ENCODE measurements at places on chromosomes 4 and X.

DNA sequence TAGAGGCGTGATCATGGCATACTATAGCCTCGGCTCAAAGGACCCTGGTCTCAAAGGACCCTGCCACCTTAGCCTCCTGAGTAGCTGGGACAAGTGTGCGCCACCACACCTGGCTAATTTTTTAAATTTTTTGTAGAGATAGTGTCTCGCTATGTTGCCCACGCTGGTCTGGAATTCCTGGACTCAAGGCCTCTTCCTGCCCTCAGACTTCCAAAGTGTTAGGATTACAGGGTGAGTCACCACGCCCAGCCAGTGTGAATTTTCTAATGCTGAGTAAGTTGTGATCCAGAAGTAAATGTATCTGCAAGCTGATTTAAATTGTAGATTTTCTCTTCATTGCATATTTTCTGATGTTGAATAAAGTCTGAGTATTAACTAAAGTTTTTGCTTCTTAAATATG lies 2.6 kb upstream of the ZNF674 start:
- no peak for DNase-seq

DNA sequence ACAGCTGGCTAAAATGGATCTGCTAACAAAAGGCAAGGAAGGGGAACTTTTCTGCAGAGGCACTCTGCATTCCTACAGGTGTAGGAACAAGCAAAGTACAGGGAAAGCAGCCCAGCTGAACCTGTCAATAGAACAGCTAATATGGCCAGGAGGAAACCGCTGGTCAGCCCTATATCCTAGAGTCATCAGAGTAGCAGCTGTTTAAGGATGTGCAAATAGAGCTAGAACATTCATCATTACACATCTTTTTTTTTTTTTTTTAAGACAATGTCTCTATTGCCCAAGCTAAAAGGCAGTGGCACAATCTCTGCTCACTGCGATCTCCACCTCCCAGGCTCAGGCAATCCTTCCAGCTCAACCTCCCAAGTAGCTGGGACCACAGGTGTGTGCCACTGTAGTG lies 163.0 kb downstream of the BTC start:
- no peak for DNase-seq

GRCh38 chr4:112593438-112594133 lies 43.1 kb downstream of the ZGRF1 start:
- DNase-seq = no peak

DNA sequence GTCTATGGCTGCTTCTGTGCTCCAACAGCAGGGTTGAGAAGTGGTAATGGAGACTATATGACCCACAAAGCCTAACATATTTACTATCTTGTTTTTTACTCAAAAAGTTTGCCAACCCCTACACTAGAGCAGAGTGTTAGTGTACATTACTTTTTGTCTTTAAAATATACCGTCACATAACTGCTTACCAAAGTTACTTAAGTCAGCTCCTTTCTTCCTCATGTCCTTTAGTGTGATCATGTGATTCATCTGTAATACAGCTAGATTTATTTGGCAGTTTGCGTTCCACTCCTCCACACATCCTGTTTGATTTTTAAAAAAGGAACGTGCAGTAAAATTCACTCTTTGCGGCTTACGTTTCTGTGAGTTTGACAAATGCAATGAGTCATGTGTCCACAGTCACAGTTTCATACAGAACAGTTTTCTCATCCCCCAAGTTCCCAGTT lies 162.4 kb upstream of the GPRIN3 start:
- no peak for DNase-seq

GRCh38 chrX:9794495-9794894 lies 8.3 kb downstream of the SHROOM2 start:
- DNase-seq = no peak

GRCh38 chrX:50202539-50202938 lies 1.7 kb upstream of the AKAP4 start:
- no peak for DNase-seq

GRCh38 chr4:138542191-138542776 lies 300.1 kb upstream of the SLC7A11 start:
- no peak for DNase-seq

- no peak for DNase-seq
These were observed 4.9 kb downstream of the HUWE1 start for GRCh38 chrX:53681661-53682060.

GRCh38 chr4:55078987-55079386 lies 46.4 kb downstream of the KDR start:
- DNase-seq = no peak

DNA sequence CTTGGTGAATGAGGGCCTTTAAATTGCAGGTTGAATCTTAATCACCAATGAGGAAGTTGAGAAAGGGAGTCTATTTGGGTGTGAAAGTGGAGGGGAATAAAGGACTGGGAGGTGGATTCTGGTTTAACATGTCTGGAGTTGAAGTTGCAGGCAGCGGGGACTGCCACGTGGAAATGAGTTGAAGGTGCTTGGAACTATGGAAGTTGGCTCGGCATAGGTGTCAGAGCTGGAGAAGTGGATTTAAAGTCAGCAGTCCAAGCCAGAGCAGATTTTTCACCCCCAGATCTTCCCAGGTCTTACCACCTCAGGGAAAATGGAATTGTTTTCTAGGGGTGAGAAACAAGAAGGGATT lies 44.9 kb downstream of the TIGD4 start:
- no peak for DNase-seq

Data from retina (tissue), 1 donor.